KG1 (cell line): ENCODE measurements at places on chromosomes 5 and 9.

DNA sequence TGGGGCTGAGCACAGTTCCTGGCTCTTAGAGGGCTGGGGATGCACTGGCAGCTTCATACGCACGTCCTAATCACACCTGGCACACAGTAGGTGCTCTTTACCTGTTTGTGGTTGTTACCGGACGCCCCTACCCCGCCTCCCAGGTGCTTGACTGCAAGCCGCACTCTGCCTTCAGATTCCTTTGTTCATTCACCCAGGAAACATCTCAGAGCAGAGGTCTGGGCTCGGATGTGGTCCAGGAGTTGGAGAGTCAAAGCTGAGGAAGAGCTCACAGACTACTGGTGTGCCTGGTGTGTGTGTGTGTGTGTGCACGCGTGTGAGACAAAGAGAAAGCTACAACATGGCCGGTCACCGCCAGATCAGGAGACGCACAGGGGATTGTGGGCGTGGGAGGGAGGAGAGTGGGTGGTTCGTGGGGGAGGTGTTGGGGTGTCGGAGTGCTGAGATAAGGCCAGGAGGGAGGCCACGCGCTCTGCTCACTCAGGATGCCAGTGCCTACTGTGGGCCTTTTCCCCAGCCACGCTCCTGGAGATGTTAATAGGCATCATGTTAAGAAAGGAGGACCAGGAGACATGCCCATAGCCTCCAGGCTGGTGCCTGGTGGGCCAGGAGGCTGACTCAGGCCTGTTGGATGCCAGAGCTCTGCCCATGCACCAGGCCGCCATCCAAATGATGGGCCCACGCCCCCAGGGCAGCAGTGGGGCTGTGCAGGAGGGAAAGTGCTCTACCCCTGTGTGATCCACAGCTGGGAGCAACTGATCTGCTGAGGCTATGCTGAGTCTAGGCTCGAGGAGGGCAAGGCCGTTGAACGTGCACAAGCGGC lies 39.9 kb downstream of the CRB2 start:
- no peak for DNase-seq

DNA sequence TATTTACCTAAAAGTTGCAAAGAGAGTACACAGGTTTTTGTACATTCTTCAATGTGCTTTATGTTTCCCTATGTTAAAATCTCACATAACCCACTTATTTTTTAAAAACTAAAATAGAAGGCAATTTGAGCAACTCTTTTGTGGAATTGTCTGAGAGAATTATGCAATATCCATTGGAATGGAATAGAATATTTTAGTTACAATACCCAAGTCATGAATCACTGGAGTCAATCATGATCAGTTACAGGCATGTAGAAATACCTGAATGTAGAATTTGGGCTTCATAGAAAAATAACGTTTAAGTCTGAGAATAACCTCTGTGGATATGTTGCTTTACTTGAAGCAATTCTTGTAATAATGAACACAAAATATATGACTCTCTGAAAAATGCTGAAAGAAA lies 143.3 kb downstream of the FGF10 start:
- DNase-seq: no peak

GRCh38 chr5:117665121-117665520 lies 1090.5 kb upstream of the SEMA6A start:
- DNase-seq: no peak

DNA sequence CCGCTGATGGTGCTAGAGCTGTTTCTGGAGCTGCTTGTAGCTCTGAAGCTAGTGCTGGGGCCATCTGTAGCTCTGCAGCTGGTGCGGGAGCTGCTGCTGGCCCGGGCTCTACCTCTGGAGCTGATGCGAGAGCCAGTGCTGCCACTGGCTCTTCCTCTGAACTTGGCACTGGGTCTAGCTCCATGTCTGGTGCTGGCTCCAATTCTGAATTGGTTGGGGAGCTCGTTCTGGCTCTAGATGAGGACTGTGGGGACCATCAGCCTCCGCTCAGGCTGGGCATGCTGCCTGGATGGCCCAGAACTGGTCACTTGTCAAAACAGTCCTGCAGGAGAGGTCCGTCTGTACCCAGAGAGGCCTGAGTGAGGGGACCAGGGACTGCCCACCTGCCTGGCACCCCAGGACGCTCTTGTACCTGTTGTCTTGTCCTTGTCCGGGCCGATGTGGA lies 21.5 kb downstream of the OBP2B start:
- DNase-seq: no peak

- DNase-seq: no peak
Measured at GRCh38 chr5:144596517-144596916, 425.8 kb downstream of the KCTD16 start.

- DNase-seq: no peak
Measured at GRCh38 chr9:6884101-6884500, 126.3 kb downstream of the KDM4C start.

DNA sequence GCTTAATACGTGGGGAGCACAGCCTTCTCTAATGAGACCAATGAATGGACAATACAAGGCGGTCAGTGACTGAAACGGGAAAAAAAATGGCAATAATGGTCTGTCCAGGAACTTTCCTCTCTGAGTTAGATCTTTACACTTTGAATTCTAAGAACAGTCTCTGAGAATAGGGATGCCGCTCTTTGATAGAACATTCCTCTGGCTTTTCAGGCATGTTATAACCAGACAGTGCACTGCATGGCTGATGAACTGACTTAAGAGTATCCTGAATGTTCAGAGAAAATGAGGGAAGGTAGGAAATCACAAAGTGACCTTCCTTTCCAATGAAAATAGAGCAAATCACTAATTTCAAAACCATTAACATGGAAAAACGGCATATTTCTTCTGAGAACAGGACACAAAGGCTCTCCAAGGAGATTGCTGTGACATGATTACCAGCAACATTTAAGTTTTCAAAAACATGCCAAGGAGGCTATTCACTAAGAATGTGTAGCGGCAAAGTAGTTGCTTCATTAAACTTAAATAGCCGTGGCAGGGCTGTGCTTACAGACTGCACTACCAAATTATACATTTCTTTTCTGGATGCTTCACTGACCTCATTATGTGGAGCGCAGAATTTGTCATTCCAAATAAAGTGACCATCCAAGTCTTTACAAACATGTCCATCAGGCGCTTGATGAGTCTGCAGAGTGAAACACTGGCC lies 105.9 kb downstream of the MARCHF3 start:
- DNase-seq: no peak

DNA sequence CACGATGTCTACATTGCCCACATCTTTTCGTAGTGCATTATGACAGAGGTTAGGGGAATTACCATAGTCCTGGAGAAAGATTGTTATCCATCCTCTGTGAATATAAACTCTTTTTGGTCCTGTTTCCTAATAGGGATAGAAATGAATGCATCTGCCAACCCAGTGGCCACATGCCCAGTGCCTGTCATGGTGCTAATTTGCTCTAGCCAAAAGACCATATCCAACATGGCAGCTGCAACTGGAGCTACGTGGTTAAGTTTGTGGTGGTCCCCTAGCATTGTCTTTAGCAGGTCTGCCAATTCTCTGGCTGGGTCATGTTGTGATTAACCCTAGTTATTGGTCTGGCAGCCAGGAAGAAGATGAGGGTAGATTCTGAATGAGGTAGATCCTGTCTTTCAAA lies 87.5 kb downstream of the FGF18 start:
- DNase-seq: no peak

DNA sequence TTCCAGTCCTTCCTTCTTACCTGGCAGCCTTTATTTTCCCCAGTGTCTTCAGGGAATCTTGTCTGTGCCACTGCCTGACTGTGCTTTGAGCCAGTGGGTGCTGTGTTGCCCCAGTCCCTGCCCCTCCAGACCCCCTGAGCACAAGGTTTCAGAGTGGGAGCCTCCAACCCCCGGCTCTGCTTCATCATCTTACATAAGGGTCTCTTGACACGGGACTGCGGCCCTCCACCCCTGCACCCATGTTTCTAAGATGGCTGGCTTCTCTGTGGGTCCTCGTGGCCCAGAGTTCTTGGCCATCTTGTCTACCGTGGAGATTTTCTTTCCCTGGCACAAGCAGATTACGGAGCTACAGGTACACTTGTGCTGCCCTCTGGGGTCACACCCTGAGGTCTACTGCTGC lies 194.1 kb downstream of the CACNA1B start:
- no peak for DNase-seq

DNA sequence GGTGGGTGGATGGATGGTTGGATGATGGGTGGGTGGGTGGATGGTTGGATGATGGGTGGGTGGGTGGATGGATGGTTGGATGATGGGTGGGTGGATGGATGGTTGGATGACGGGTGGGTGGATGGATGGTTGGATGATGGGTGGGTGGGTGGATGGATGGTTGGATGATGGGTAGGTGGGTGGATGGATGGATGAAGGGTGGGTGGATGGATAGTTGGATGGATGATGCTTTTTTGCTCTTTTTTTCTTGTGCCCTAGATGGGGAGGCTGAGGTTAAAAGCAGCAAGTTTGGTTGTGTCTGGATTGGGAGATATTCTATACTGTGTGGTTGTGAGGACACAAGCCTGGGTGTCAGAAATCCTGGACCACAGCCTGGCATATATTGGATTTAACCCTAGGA lies 5.4 kb downstream of the LCN12 start:
- DNase-seq: no peak

DNA sequence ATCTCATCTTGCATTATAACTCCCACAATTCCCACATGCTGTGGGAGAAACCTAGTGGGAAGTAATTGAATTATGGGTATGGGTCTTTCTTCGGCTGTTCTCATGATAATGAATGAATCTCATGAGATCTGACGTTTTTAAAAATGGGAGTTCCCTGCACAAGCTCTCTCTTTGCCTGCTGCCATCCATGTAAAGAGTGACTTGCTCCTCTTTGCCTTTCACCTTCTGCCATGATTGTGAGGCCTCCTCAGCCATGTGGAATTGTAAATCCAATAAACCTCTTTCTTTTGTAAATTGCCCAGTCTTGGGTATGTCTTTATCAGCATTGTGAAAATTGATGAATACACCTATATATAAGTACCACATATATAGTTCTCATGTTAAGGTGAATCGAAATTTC lies 961.7 kb upstream of the COX7C start:
- no peak for DNase-seq

GRCh38 chr9:125757834-125758233 lies 10.7 kb downstream of the PBX3 start:
- DNase-seq: no peak

- DNase-seq: no peak
Measured at GRCh38 chr5:5544094-5544663, 121.7 kb downstream of the ICE1 start.

GRCh38 chr5:14105718-14106410 lies 37.3 kb upstream of the TRIO start:
- DNase-seq: no peak

DNA sequence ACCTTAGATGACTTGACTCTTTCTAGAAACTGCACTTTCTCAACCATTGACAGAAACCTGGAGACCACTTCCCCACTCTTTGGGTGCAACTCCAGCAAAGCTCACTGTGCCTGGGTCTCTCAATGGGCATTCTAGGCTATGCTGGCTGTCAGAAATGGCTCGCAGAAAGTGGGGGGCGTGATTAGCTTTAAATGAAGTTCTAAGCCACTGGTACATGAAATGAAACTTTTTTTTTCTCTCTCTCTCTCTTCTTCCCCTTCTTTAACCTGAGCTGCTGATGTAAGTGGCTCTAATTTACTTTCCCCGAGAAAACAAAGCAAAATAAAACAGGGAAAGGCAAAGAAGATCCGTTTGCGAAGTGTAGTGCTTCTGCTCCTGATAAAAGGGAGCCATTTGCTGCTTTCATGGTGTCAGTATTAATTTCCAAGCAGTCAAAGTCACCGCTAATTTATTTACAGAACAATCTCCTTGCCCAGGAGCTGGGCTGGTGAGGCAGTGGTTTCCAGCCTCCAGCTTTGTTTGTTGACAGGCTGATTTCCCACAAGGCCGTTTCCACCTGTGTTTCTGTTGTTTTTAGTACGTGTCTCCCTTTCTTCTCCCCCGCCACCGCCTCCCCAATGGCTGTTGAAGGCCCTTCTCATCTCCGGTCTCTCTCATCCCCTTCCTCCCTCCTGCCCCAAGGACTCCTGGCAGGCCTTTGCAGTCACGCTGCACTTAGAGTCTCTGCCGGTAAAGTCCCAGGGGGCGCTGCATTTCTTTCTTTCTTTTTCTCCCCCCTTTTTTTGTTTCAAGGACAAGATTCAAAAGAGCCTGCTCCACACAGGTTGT lies 422.9 kb downstream of the EBF1 start:
- DNase-seq: no peak

DNA sequence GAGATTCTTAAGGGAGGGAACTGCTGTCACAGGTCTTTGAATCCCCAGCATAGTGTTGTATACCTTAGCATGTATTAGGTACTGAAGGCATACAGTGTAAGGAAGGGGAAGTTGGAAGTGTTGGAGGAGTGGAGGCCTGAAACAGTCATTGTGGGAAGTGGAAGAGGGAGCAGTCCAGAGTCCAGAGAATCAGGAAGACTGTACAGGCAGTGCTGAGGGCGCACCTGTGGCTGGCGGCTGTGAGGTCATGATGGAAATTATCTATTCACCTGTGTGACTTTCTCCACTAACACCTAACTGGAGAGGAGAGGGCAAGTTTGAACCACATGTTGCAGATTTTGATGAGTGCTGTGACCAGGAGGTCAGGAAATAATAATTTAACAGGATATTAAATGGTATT lies 119.7 kb upstream of the NIPBL start:
- no peak for DNase-seq

DNA sequence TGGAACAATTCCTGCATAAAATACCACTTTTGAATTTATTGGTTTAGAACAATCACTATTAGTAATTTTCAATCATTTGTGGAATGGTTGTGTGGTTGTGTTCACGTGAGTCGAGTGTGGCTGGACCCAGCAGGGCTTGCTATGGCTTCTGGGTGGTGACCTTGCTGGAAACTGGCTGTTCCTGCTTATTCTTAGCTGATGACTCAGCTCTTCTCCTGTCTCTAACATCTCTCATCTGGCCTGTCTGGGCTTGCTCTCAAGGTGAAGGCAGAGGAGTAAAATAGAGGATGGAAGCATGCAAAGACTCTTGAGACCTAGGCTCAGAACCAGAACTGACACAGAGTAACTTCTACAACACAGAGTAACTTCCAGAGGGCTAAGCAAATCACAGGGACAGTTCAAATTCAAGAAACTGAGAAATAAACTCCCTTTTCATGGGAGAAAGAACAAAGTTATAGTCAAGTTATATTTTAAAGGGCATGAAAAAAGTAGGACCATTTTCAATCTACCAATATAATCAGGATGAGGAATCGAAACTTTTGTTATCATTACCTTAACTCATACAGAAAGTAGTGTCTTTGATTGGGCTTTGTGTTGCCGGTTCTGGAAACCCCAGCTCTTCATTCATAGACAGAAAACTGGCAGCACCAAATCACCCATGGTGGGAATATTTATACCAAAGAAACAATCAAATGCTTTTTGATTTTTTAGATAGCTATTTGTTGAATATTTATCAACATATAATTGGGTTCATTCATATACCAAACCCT lies 665.1 kb downstream of the CDH18 start:
- no peak for DNase-seq

- DNase-seq: no peak
Measured at GRCh38 chr9:134344068-134344799, 18.0 kb downstream of the RXRA start.

- no peak for DNase-seq
Measured at GRCh38 chr9:107465467-107466451, 23.8 kb downstream of the KLF4 start.

GRCh38 chr5:37477426-37477825 lies 98.3 kb downstream of the WDR70 start:
- no peak for DNase-seq

- no peak for DNase-seq
Measured at GRCh38 chr9:99299211-99300102, 77.4 kb downstream of the SEC61B start.

GRCh38 chr9:109488791-109489492 lies 9.2 kb downstream of the PTPN3 start:
- no peak for DNase-seq
